ENCODE measurements at places on chromosomes 2 and 18. TPM values are rescaled to one million over a fixed set of nuclear protein-coding genes. Genes with fewer than 3 reads are reported as not detected.

MYO5B gene
- 46.2 TPM for total RNA-seq

LIMS4 gene
- 1.6 TPM for total RNA-seq

DNA sequence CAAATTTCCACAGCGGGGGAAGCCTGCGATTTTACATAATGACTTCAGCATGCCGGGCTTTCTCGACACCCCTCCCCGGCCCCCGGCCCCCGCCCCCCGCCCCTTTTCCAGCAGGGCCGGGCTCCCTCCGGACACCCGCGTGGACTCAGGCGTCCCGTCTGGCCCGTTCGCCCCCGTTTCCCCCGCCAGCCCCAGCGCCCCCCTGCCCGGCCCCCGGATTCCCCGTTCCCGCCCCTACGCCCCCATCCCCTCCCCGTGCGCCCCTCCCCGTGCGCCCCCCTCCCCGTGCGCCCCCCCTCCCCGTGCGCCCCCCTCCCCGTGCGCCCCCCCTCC, 456 bp upstream of the NFATC1 start:
- no peak for DNase-seq

- no peak for DNase-seq
Observed at GRCh38 chr2:43745457-43745856, 28.4 kb upstream of the DYNC2LI1 start.

- DNase-seq, result peak; percentile 70
Observed at GRCh38 chr2:71614976-71615766, 161.8 kb downstream of the DYSF start.

GRCh38 chr18:58605027-58606020, 23.6 kb downstream of the ALPK2 start:
- no peak for DNase-seq

DNA sequence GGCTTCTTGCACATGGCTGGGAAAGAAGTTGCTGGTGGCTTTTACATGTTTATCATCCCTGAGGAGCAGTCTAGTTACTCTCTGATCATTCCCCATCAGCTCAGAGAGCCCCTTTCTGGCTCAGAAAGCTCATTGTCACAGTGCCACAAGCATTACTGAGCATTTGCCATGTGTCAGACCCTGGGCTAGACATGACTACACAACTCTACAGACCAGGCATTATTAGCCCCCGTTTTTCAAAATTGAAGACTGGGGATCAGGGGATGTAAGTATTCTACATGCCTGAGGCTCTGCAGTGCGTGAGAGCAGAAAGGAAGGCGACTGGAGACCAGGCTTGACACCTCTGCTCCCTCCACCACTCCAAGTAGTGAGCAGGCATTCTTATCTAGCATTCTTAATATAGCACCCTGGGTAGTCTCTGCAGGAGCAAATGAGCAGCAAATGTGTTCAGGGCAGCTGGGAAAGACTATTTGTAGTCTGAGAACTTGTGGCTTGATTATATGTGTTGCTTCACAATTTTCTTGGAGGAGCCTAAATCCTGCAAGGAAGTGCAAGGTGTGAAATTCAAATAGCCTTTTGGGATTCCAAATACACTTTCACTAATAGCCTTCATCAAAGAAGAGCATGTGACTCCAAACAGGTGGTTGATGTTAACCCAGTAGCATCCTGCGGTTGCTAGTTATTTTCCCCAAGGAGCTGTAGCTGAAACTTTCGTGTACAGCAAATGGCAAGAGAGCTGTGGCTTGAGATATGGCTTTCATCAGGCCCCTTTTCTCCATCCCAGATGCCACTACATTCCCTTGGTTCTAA, 143.2 kb downstream of the DDX1 start:
- no peak for DNase-seq

DNA sequence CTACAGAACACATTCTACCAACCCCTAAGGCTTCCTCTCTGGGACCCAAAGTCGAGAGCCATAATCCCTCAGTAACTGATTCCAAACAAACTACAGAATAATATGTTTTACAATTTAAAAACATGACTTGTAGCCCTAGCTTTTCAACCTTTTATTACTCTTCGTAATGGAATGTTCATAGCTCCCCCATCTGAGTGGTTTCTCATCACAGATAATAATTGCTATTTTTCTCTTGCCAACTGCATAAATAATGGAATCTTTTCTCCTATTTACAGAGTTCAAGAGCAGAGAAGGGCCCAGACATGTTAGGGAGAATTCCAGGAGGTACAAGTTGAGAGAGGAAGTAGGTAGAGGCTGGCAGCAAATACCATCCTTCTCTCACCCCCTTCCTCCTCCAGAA, 59.9 kb upstream of the CERS6 start:
- no peak for DNase-seq

All from ureter (tissue), 1 donor.